Stimulated activated naive CD8-positive, alpha-beta T cell treated with anti-CD3 and anti-CD28 coated beads, Interleukin-15, amount 100 ng/mL, for 72 hours (primary cell): ENCODE measurements at places on chromosomes 2 and 18.
A peak's percentile ranks its signal among the peaks of the same experiment; 100 is the strongest.

- no peak for DNase-seq
These were observed 579.3 kb downstream of the PIK3C3 start for GRCh38 chr18:42534313-42534712.

GRCh38 chr2:60699617-60700016 is 56.5 kb upstream of the PAPOLG start:
- DNase-seq = no peak

- DNase-seq = no peak
These were observed 455.1 kb upstream of the DDX18 start for GRCh38 chr2:117359266-117359914.

DNA sequence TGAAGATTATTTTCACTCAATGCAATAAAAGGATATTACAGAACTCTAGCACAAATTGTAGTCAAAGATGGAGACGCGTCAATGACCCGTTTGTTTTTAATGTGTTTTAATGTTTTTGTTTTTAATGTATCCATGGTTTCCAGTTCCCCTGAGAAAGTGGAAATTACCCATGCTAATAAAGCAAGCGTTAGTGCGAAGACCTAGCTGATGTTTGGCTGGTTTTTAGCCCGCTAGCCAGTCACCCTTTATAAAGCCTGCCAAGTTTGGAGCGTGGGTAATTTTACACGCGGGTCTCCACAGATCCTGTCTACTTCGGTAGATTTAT is 430 bp upstream of the CHMP1B start:
- DNase-seq = no peak

GRCh38 chr2:21034156-21034971 is 9.5 kb downstream of the APOB start:
- no peak for DNase-seq

GRCh38 chr2:146777181-146777580 is 1067.6 kb upstream of the ACVR2A start:
- no peak for DNase-seq

- no peak for DNase-seq
These were observed 2.2 kb downstream of the CD226 start for GRCh38 chr18:69945220-69946114.

- no peak for DNase-seq
These were observed 159.5 kb downstream of the SETBP1 start for GRCh38 chr18:44840058-44840790.

GRCh38 chr18:6807515-6808257 is 78.2 kb downstream of the ARHGAP28 start:
- no peak for DNase-seq

DNA sequence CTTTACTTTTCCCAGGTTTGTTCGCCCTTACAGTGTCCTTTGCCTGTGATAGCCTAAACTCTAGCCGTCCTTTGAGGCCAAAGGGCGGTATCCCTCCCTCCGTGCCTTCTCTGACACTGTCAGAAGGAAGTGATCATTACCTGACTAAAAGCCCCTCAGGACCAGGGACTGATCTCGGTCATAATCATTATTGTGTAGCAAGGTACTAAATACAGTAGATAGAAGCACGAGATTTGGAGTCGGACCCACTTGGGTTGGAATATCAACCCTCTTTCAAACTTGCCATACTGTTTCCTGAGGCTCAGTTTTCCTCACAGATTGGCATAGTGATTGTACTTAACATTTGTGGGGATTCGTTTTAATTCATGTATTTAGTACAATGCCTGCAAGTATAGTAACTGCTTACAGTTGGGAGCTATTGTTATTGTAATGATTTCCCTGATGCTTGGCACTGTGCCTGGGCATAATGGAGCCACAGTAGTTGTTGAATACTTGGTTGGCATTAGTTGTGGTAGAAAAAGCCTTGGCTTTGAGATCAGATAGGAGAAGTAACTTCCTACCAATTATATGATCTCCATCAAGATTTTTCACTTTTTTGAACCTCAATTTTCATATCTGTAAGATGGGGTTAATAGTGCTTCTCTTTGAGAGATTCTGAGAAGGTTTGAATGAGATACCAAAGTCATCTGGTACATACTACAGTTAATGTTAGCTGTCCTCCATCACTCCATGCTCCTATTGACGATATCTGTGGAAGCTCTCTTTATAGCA is 836 bp downstream of the STK11IP start:
- no peak for DNase-seq

DNA sequence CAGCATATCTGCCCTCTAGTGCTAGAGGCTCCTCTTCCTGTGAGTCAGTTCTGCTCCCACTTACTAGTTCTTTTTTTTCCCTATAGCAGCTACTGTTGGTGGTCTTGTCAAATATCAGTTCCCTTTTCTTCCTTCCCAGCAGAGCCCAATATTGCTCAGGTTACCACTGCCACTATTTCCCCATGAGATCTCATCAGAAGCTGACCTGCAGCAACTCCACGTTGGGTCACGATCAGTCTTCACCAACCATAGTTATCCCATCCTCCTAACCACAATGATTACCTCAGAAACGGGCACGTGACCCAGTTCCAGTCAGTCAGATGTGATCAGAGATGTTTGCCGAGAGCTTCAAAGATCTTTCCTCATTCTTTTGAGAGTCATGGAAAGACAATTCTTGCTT is 59.7 kb upstream of the CAPN13 start:
- no peak for DNase-seq

GRCh38 chr2:24228470-24228869 is 53.6 kb downstream of the FAM228A start:
- no peak for DNase-seq

DNA sequence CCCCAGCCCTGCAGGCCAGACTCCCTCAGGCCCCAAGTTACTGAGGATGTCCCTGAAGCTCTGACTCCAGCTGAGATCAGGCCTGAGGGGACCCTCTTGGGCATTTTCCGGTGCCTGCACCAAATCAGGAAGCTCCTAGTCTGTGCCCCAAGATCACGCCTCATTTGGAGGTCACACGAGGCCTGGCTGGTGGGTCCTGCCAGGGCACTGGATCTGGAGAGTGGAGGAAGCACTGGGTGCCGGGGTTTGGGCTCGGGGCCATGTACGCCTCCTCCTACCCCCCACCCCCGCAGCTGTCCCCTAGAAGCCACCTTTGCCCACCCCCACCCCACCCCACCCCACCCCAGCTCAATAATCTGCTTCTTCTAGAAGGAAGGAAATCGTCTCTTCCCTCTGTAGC is 16.2 kb downstream of the SH2D6 start:
- no peak for DNase-seq

GRCh38 chr18:42619771-42620170 is 495.7 kb downstream of the RIT2 start:
- no peak for DNase-seq

- DNase-seq = no peak
These were observed 47.5 kb upstream of the STAM2 start for GRCh38 chr2:152222975-152223637.

DNA sequence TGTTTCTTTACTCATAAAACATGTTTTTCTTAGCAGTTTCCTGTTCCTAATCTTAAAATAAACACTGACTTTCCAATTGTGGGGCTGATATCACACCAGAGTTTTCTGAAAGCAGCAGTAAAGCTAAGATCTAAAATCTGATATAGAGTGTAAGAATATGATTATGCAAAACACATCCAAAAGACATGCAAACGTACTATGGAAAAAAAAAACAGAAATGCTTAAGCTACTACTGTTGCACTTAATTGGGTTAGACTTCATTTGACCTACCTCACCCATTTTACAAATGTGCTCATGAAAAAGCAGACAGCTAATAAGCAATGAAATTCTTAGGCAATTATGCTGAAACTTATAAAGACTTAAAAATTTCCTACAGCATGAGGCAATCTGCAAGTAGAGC is 10.5 kb downstream of the CYTIP start:
- no peak for DNase-seq

DNA sequence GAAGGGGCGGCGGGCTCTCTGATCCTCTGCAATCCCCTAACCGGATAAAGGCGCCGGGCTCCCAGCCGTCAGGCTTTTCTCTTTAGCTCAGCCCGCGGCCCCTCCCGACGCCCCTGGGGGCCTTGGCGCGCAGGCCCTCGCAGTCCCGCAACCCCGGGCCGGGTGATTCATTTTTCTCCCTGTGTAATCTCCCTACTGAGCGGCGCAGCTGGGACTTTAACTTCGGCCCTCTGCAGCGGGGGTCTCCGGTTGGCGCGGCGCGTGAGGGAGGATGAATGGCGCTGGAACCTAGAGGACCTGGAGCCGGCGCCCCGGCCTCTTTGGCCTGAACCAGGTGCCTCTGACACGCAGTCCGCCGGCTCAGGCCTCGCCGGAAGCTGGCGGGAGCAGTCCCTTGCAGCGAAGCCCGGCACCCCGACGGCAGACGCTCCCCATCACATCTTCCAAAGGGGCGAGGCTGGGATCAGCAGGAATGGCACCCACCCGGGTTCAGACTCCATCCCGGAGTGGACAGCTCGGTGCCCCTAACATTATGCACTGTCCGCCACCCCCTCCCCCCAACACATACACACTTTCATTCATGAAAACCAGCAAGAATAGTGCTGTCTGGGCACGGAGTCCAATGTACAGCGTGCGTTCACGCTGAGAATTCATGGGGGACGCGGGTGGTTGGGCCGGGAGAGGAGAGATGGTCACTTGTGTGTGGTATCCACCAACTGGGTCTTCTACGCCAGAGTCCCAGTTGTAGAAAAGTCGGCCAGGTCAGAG is 1.2 kb downstream of the CNGA3 start:
- DNase-seq = no peak

GRCh38 chr2:240840435-240841060 is 20.5 kb upstream of the KIF1A start:
- peak; percentile 33 for DNase-seq
